ENCODE measurements at places on chromosomes 7 and 10.

- no peak for DNase-seq
Measured at GRCh38 chr7:138247568-138248333, 171.5 kb downstream of the AKR1D1 start.

- no peak for DNase-seq
Measured at GRCh38 chr7:39451901-39452300, 114.3 kb upstream of the YAE1 start.

- no peak for DNase-seq
Measured at GRCh38 chr7:16916105-16916639, 34.4 kb upstream of the AGR3 start.

GRCh38 chr10:101663097-101663496, 31.9 kb downstream of the FBXW4 start:
- DNase-seq, result no peak

DNA sequence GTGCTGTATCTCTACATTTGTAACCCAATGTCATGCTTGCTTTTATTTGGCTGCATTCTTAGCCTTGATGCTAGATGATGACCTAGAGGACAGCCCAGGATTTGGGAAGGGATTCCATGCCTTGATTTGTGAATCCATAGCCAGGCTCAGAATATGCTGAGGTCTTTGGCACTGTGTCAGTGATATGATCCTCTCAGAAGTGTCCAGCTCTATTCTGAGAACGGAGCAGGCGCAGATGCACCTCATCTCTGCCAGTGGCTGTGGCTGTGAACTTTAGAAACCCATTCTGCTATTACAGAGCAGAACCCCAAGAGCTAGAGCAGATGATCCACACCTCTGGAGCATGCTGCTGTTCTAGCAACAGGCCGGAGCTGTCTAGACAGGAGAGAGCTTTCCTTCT, 212.8 kb downstream of the TRIL start:
- no peak for DNase-seq

- DNase-seq, result no peak
Measured at GRCh38 chr10:130282492-130283218, 146.5 kb downstream of the GLRX3 start.

- no peak for DNase-seq
Measured at GRCh38 chr7:120028636-120029035, 244.3 kb upstream of the KCND2 start.

- no peak for DNase-seq
Measured at GRCh38 chr7:46741938-46742540, 821.0 kb upstream of the IGFBP3 start.

DNA sequence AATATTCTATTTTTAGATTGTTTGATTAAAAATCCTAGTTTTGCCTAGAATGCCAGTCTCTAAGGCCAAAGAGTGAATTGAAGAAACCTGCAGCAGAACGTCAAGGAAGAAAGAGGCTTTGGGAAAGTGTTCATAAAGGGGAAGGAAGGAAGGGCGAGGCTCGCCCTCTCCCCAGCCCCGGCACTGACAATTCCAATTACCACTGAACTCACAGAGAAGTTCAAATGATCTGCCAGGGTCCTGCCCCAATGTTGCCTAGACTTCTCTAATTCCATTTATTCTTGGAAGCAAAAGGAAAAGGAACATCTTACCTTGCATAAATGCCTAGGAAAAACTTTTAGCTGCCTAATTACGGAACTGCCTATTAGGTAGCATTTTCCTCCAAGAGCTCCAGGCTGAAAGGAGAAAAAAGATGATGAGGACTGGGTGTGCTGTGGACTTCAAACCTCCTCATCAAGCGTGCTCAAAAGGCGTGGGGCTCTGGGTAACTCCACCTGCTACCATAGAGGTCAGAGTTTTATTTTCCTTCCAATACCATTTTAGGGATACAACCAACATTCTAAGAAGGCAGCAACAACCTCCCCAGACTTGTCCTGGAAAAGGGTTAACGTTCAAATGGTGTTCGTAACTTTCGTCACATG, 134.5 kb downstream of the PKD1L1 start:
- no peak for DNase-seq

DNA sequence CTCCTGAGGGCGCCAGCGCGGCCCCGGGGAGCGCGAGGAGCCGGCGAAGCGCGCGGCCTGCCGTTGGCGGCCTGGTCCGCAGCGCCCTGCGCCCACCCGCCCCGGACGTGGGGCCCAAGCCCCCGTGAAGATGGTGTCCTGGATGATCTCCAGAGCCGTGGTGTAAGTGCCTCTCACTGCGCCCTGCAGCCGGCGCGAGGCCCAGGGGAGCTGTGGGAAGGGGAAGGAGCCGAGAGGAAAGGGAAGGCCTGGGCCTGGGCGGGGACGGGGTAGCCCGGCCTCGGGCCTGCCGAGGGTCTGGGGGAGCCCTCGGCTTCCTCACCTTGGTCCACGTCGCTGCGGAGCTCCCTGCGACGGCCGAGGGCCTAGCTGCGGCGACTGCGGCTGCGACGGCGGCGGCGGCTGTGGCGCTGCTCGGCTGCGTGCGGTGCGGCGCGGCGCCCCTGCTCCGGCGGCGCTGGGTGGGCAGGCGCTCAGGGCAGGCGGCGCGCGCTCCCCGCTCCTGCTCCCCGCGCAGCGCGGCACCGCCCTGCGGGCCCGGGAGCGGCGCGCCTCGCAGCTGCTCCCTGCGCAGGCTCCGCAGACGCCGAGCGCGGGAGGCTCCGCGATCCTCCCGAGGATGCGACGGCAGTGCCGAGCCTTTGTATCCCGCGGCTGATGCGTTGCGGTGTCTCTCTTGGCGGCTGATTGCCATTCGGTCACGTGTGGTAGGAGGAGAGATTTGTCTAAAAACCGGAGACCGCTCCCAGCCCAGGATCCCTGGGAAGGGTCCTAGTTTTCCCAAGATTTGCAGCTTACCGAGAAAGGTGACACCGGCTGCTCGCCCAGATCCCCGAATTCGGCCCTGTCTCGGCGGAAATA, 445 bp downstream of the REEP3 start:
- peak; percentile 43 for DNase-seq

DNA sequence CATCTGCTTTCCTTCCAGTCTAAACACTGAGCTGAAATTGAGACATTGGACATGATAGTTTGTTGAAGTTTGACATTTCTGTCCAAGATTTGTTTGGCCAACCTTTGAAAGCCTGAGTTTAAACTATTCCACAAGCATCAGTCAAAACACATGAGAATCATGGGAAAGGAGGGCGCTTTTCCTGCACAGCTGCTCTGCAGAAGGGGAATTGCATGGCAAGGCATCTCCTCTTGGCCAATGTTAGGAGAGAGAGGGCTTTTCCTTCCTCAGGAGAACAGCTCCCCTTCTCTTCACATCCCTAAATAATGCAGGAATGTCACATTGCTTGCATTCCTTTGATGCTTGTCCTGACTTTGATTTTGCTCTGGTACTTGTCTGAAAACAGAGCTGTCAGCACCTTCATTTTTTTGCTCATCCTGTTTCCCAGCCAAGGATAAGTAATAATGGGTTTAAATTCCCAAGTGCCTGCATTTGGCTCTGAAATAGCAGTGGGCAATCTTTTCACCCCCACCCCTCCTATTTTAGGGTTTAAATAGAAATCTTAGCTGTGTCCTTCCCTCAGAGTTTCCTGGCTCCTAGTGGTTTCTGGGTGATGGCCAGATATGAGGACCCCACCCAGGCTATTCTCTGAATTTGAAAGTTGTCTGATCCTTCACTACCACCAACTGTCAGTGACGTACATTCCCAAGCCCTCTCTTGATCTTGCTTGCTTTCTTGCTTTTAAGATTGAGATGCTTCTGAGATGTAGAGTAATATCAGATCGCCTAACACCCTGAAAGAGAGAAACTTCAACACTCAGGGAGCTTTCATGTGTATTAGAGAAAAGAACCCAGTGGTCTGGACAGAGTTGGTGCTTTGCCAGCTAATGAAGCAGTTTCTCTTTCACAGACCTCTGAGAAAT, 75.2 kb upstream of the NPVF start:
- DNase-seq, result no peak

DNA sequence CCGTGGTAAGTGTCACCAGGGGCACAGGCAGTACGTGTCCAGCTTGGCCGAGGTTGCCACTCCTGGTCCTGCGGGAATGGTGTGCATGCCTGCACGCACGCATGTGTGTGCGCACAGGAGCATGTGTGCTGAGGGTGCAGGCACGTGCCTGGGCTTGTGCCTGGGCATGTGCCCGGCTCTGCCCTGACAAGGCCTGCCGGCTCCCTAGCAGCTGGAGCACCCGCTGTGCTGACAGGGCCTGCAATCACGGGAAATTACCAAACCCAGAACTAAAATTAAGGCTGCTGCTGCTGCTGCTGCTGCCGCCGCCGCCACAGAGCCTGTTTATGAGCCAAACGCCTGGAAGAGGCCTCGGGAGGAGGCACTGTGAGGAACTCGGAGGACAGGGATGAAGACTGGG, 28.7 kb downstream of the GHRHR start:
- no peak for DNase-seq

DNA sequence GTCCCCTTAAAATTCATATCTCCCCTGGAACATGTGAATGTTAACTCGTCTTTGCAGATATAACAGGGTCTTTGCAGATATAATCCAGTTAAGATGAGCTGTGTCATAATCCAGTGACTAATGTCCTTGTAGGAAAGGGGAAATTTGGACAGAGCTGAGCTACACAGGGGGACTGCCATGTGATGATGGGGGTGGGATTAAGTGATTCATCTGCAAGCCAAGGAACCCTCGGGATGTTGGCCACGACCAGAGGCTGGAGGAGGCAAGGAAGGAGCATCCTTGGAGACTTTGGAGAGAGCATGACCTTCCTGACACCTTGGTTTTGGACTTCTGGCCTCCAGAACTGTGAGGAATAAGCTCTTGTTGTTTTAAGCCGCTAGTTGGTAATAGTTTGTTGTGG, 153.9 kb upstream of the PCBD1 start:
- DNase-seq, result no peak

DNA sequence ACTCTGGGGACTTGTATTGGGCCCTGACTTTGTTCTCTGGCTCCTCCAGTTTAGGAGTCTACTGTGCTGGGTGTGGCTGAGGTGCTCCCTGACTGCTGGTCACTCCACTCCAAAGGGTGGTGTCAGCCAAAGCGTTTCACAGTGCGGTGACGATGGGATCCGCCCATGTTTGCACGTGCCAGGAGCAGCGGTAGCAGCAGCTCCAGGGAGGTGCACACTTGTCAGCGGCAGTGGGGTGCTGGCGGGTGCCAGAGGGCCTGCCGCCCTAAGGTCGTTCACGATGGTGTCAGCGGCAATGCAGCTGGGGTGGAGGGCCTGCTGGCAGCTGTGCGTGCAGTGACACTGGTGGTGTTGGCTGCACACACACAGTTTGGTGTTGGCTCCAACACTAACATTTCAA, 268.5 kb upstream of the AKR1E2 start:
- no peak for DNase-seq

DNA sequence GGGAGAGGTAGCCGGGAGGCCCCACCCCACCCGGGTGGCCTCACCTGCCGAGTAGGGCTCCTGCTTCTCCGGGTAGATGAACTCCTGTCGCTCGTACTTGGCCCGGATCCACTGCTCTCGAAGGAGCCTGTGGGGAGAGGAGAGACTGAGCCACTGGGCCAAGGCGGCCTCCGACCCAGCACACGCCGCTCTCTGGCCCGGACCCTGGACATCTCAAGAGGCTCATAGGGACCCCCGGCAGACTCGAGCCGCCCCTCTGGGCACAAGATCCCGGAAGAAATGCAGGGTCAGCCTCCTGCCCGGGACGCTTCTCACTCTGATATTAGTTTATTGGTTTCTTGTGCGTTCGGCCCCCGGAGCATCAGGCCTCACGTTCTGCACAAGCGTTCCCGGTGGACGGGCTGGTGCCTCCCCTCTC, 34.5 kb downstream of the ADAP1 start:
- DNase-seq, result no peak

GRCh38 chr7:76292213-76292573, 10.3 kb upstream of the HSPB1 start:
- DNase-seq, result no peak

DNA sequence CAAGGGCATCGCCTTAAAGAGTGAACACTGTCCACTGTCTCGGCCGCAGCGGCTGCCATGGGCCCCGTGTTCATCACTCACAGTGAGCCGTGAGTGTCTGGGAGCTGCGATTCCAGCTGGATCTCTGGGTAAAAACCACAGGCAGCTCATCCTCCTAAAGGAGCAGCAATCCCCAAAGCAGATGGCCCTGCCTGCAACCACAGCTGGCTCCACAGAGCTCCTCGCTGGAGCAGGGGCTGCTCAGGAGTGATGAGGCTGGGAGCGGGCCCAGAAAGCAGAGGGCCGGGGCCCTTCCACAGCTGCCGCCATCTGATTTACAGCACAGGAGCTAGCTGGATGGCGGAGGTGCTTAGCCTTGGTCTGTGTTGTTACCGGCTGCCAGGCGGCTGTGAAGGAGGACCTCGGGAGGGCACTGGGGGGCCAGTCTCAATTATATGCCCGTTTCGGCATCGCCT, 6.6 kb upstream of the TMEM184A start:
- no peak for DNase-seq

DNA sequence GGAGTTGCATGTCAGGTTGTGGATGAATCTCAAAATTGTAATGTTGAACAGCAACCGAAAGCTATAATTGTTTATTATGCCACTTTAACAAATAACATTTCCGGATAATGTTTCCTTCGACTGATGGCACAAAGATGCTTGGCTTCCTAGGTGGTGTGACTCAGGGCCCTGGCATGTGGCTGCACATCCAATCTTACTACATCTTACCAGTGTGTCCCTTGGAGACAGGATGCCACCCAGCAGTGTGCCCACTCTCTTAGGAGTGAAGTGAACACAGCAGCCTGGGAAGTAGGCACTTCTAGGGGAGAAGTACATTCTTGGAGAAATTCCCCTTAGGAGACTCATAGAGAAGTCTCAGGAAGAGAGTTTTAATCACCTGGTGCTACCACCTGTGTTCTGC, 33.0 kb upstream of the GPR26 start:
- no peak for DNase-seq

- no peak for DNase-seq
Measured at GRCh38 chr7:77415823-77416620, at the start of gene GSAP. TSS of gene GSAP (minus strand) at chr7:77416349. CDS start at chr7:77416321, 28 bp downstream.

- DNase-seq, result no peak
Measured at GRCh38 chr10:30818010-30818660, 188.6 kb upstream of the LYZL2 start.

DNA sequence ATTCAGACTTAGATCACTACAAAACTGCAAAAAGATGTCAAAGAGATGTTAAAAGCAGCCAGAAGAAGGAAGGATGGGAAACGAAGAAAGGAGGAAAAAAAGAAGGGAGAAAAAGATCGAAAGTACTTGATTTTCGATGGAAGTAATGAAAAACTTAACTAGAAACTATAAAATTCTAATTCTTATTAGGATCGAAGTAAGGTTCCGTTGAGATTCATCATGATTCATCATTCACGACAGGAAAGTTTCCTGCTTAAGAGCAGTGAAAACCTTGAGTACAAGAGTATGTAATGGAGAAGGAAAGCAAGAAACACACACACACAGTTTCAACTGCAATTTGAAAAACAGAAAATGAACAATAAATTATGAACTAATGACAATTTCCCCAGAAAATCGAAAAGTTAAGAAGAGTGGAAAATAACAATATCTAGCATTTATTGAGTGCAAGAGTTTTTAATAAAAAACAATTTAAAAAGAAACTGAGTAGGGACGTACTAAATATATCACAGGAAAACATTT, 1.1 kb upstream of the ING3 start:
- DNase-seq, result no peak

DNA sequence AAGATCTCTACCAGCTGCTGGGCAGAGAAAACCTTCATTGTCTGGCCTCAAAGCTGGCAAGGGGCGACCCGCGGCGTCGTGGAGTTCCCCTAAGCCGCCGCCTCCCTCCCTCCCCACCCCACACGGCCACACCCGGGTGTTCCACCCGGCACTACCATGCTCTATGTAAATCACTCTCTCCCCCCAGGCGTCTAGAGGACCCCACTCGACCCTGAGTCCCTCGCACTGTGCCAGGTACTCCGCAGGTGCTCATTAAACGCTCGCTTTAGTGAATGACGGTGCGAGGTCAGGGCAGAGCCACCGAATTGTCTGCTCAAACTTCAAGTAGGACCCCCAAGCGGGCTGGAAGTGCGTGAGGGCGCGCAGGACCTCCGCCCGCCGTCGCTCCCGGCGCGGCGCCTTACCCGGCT, 628 bp downstream of the PARP12 start:
- no peak for DNase-seq

All from stimulated activated CD4-positive, alpha-beta T cell treated with anti-CD3 and anti-CD28 coated beads, Interleukin-12 subunit alpha, Interleukin-12 subunit beta, amount 100 ng/mL, for 48 hours (primary cell).